CD4-positive, CD25-positive, alpha-beta regulatory T cell (primary cell): ENCODE measurements at places on chromosomes 11 and 22. TPM values are rescaled to one million over a fixed set of nuclear protein-coding genes. Genes with fewer than 3 reads are reported as not detected.

Gene CRYBB1
- not detected for total RNA-seq

Gene TRIM6
- not detected for total RNA-seq

DNA sequence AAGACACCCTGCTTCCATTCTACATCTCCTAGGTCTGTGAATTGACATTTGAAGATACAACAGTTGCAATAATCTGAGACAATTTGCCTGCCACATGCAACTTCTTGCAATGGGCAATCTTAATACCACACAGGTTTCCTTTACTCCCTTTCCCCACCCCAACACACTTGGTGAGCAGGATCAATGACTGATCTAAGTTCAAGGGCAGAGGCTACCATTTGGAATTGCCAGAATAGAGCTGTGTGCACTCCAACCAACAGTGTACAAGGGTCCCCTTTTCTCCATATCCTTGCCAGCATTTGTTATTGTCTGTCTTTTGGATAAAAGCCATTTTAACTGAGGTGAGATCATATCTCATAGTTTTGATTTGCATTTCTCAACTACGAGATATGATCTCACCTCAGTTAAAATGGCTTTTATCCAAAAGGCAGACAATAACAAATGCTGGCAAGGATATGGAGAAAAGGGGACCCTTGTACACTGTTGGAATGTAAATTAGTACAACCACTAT lies 2.9 kb upstream of the NNMT start:
- H3K36me3 ChIP-seq, result no peaks in the 10 kb centered on the region
- peaks cover 9% of the 10 kb centered on the region for H3K27me3 ChIP-seq
- no peaks in the 10 kb centered on the region for H3K4me1 ChIP-seq
- no peak overlapping the region for H3K27ac ChIP-seq
- no peak overlapping the region for H3K4me3 ChIP-seq

DNA sequence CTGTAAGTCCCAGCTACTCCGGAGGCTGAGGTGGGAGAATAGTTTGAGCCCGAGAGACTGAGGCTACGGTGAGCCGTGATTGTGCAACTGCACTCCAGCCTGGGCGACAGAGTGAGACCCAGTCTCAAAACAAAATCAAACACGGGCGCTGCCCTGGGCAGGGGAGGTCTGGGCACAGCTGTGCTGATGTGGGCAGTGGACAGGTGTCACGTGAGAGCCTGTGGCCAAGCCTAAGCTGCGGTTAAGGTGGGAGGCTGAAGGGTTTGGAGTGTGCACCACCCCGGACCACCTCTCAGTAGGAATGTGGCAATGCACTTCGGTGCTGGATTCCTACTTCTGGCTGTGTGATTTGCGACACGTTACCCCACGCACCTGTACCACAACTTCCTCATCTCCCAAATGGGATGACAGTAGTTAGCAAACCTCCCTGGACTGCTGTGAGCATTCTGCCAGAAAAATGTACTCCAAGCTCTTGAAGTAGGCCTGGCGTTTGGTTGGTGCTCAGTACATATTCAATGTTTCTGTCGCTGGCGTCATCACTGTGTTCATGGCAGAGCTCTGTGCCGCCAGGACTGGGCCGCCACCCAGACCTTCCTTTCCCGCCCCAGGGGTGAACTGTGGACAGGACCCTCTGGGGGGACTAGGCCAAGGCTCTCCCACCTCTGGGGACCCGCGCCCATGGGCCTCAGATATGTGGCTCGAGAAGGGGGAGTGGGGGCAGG lies 807 bp upstream of the ZNF74 start:
- peak overlapping the region; percentile 66 for H3K27ac ChIP-seq
- peak overlapping the region; percentile 73 for H3K4me3 ChIP-seq
- peaks cover 24% of the 10 kb centered on the region for H3K4me1 ChIP-seq
- DNase-seq, result no peak
- H3K27me3 ChIP-seq, result peaks cover 2% of the 10 kb centered on the region
- H3K36me3 ChIP-seq, result no peaks in the 10 kb centered on the region

GRCh38 chr11:107573438-107573837 lies 7.9 kb upstream of the ALKBH8 start:
- no peaks in the 10 kb centered on the region for H3K4me1 ChIP-seq
- DNase-seq, result no peak
- H3K36me3 ChIP-seq, result no peaks in the 10 kb centered on the region
- H3K27me3 ChIP-seq, result peaks cover 3% of the 10 kb centered on the region
- no peak overlapping the region for H3K27ac ChIP-seq

GRCh38 chr11:130674686-130675308 lies 226.4 kb downstream of the ADAMTS15 start:
- no peaks in the 10 kb centered on the region for H3K4me1 ChIP-seq
- no peaks in the 10 kb centered on the region for H3K27me3 ChIP-seq
- H3K4me3 ChIP-seq, result no peak overlapping the region

GRCh38 chr11:2271327-2272227 lies 1.2 kb upstream of the ASCL2 start:
- H3K4me1 ChIP-seq, result peaks cover 28% of the 10 kb centered on the region
- no peak for DNase-seq
- H3K36me3 ChIP-seq, result no peaks in the 10 kb centered on the region
- no peak overlapping the region for H3K27ac ChIP-seq
- no peak overlapping the region for H3K4me3 ChIP-seq

DNA sequence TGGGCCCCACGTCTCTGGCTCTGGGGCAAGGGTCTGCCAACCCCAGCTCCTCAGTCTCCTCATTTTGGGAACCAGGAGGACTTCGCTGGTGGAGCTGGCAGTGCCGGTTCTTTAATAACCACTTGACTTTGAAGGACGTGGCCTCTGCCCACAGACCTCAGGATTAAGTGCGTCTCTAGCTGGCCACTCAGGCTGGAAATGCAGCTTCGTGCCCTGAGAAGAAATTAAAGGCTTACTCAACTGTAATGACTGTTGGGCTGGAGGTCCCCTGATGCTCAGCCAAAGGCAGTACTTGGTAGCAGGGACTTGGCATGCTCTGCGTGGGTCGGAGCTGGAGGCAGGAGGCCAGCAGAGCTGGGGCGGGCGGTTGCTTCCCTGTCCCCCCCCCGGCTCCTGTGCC lies 16.7 kb upstream of the PARVG start:
- no peak overlapping the region for H3K4me3 ChIP-seq
- H3K27ac ChIP-seq, result no peak overlapping the region
- H3K27me3 ChIP-seq, result no peaks in the 10 kb centered on the region
- H3K4me1 ChIP-seq, result no peaks in the 10 kb centered on the region

DNA sequence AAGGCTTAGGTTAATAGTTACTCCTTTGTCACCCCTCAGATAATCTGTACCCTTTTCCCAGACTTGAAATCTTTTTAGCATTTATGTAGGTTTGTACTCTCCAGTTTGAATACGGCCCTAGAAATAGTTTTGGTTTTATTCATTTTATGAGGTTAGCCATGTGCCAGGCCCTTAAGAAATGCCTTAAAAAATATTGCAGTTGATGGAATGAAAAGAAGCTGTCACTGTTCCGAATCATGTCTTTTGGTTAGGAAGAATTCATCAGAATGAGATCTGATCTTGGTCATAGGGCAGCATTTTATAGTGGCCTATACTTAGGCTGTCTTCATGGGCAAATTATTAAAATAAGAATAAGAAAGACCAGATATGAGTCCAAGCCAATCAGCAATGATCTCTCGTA lies 14.8 kb upstream of the PRSS23 start:
- peaks cover 4% of the 10 kb centered on the region for H3K27me3 ChIP-seq
- H3K36me3 ChIP-seq, result no peaks in the 10 kb centered on the region
- H3K4me3 ChIP-seq, result no peak overlapping the region
- H3K4me1 ChIP-seq, result no peaks in the 10 kb centered on the region

DNA sequence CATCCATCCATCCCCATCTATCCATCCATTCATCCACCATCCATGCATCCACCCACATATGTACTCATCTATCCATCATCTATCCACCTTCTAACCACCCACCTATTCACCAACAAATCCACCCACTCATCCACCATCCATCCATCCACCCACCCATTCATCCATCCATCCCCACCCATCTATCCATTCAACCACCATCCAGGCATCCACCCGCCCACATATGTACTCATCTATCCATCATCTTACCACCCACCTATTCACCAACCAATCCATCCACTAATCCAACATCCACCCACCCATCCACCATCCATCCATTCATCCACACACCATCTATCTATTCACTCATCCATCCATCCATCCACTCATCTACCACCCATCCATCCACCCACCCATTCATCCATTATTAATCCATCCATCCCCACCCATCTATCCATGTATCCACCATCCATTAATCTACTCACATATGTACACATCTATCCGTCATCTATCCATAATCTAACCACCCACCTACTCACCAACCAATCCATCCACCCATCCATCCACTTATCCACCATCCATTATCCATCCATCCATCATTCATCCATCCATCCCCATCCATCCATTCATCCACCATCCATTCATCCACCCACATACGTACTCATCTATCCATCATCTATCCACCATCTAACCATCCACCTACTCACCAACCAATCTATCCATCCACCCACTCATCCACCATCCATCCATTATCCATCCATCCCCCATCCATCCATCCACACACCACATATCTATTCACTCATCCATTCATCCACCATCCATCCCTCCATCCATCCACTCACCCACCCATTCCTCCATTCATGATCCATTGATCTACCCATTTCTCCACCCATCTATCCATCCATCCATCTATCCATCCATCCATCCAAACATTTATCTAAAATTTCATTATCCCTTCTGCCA lies 940.0 kb downstream of the BRD1 start:
- H3K4me1 ChIP-seq, result no peaks in the 10 kb centered on the region
- H3K36me3 ChIP-seq, result no peaks in the 10 kb centered on the region
- no peak for DNase-seq
- H3K27me3 ChIP-seq, result no peaks in the 10 kb centered on the region
